ENCODE measurements at places on chromosomes 11 and 22. TPM values are rescaled to one million over a fixed set of nuclear protein-coding genes. Genes with fewer than 3 reads are reported as not detected.

Gene ACR
- not detected for total RNA-seq

Gene FOLH1
- total RNA-seq: 3.9 TPM

Gene DNAJB13
- not detected for total RNA-seq

Gene NCR3LG1
- total RNA-seq: 2.2 TPM

Gene PTH
- not detected for total RNA-seq

Gene BATF2
- total RNA-seq: not detected

Gene P4HA3
- total RNA-seq: 1.7 TPM

Gene C22orf42
- total RNA-seq: not detected

Data from vagina (tissue), 2 donors.